ENCODE measurements at places on chromosomes 6 and 20.
A peak's percentile ranks its signal among the peaks of the same experiment; 100 is the strongest.

DNA sequence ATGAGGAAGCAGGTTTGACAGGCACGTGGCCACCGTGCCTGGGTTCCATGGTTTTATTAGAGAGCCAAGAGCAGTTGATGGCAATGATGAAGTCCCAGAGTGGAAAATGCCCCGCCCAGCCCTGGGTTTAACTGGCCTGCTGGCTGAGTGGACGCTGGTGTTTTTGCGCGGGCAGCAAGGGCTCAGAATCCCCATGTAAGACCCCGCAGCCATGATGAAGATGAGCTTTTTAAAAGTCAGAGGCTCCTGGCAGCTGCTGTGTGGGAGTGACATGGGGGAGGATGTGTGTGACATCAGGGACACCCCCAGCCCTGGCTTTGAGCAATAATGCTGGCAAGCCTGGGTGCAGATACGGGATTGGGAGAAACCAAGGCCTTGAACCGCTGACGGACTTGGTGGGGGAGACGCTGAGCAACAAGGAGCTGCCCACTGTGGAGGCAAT is 33.0 kb upstream of the SLCO4A1 start:
- DNase-seq: no peak

DNA sequence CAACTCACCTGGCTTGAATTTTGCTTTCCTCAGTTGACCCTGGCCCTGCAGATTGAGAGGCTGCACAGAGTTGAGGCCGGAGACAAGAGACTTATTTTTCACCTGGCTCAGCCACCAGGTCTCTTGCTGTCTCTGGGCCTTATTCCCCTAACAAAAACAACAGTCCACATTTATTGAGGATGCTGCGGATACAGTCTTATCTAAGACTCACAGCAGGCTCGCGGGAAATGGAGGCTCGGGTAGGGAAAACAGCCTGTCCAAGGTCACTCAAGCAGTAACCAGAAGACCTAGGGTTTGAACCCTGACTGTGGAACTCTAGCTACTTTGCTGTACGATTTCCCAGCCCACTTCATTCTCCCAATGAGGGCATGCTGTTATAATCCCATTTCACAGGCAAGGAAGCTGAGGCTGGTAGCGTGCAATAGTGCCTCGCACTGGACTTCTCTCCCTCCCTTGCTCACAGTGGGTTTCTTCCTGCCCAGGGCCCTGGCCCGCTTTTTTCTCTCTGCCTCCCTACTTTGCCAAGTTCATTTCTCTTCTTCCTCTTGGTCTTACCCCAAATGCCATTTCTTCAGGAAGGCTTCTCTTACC is 57.7 kb downstream of the RBM38 start:
- no peak for DNase-seq

DNA sequence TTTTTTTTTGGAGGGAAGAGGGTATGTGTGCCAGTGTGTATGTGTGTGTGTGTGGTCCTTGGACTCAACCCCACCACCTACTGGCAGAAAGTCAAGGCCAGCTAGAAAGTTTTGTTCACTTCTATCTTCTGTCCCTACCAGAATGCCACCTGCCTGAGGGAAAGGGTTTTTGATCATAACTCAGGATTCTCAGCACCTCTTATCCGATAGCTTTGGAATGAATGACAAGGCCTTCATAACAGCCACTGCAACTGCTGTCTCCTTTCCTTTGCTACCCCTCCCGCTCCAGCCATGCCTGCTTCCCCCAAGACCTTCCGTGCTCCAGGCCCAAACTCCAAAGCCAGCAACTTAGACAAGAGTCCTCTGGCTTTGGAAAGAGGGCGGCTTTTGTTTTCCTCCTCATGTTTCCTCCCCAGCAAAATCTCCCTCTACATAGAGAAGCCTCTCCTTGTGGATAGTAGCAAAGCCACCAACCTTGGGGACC is 18.7 kb downstream of the BTN3A1 start:
- peak; percentile 52 for DNase-seq

- peak; percentile 55 for DNase-seq
Observed at GRCh38 chr6:165231581-165232561, 77.5 kb downstream of the C6orf118 start.

- no peak for DNase-seq
Observed at GRCh38 chr6:37646986-37647764, 50.5 kb downstream of the MDGA1 start.

- no peak for DNase-seq
Observed at GRCh38 chr20:59828125-59829053, 105.0 kb downstream of the SYCP2 start.

DNA sequence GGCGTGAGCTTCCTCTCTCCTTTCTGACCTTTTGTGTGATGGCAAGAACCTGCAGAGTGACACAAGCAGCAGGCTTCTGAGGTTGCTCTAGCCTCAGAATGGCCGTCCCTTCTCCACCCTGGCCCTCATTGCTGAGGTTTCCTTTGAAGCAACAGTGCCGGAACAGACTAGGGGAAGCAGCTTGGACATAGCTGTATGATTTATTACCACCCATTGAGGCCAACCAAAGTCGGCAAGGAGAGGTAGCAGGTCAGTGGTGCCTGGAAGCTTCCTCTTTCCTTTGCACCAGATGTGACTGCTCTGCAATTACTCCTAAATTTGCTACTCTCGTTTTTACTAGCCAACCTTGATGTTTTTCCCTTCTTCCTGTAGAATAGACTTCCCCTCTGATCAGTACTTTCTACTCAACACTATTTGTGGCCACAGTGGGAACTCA is 31.4 kb downstream of the PTPN1 start:
- DNase-seq: peak; percentile 31

DNA sequence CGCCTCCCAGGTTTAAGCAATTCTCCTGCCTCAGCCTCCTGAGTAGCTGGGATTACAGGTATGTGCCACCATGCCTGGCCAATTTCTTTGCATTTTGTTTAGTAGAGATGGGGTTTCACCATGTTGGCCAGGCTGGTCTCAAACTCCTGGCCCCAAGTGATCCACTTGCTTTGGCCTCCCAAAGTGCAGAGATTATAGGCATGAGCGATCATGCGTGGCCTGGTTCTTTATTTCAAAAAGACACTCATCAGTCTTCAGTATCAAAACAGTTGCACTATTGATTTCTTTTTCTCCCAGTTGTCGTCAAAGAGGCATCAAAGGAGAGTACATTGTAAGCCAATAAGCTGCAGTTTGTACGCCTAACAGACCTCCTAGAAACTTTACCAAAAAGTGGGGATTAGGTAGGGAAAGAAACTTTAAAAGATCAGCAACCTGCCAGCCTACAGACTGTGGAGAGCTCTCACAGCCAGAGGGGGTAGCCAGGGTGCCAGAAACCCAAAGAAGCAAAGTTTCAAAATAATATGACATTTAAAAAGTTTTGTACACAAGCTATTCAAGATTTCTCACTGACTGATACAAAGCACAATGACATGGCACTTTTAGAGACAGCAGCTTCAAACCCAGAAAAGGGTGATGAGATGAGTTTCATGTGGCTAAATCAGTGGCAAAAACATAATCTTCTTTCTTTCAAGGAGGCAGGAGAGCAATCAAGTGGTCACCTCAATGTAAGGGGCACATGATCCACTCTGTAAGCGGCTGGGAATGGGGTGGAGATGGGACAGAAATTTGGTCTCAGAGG is 83.0 kb upstream of the RALY start:
- no peak for DNase-seq

- DNase-seq: no peak
Observed at GRCh38 chr20:10502098-10502526, 67.0 kb downstream of the SLX4IP start.

DNA sequence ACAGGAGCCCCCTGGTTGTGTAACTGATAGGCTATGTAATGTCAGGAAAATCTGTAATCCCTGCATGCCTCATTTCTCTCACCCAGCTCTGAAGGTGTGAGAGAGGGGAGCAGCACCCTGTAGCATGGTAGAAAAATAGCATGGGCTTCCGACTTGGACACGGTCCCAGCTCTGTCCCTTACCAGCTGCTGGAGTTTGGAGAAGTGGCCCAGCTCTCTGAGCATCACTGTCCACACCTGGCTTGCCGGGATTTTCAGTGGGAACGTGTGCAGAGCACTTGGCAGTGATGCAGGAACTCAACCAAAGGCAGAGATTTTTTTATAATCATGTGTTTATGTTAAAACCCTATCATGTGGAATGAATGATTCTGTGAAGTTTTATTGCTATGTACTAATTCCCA is 34.6 kb downstream of the STK35 start:
- no peak for DNase-seq

DNA sequence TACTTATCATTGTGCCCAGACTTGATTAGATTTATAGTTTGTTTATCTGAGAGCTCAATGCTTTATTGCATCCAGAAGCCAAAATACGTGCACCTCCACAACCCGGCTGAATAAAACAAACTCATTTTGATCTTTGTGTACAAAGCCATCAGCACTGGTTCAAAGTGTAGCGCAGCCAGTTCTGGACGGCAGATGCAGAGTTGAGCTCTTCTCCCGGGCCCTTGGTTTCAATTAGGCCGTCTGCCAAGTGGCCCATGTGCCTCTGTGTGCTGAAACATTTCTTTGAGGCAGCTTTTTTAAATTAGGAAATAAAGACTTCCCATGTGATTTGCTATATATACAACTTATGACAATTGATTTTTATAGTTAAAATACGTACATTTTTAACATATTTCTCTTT is 96.2 kb upstream of the RSPO3 start:
- no peak for DNase-seq

DNA sequence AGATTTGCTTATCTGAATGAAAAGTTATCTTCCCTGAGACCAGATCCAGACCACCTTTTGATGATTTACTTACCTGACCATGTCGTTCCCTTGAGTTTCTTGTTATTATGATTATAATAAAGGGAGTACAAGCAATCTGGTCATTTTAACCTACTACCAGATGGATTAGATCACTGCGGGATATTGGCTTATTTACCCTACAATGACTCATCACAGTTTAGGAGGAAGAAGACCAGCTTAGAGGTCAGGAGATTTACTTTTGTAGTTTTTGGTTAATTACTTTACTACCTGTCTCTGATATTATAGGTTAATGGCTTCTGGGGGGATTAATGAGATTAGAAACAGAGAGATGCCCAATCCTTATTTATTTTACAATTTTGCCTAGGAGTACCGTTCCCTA is 10.7 kb downstream of the PKIB start:
- peak; percentile 52 for DNase-seq

GRCh38 chr6:169243661-169244060 is 10.0 kb downstream of the THBS2 start:
- DNase-seq: no peak

- peak; percentile 9 for DNase-seq
Observed at GRCh38 chr20:39268981-39269461, 306.9 kb downstream of the DHX35 start.

DNA sequence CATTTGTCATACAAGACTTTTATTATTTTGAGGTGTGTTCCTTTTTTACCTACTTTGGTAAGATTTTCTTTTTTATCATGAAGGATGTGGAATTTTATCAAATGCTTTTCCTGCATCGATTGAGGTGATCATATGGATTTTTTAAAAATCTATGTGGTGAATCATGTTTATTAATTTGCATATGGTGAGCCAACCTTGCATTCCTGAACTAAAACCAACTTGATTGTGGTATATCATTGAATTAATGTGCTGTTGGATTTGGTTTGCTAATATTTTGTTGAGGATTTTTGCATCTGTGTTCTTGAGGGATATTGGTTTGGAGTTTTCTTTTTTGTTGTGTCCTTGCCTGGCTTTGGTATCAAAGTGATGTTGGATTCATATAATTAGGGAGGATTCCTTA is 848.1 kb upstream of the EYS start:
- DNase-seq: no peak

DNA sequence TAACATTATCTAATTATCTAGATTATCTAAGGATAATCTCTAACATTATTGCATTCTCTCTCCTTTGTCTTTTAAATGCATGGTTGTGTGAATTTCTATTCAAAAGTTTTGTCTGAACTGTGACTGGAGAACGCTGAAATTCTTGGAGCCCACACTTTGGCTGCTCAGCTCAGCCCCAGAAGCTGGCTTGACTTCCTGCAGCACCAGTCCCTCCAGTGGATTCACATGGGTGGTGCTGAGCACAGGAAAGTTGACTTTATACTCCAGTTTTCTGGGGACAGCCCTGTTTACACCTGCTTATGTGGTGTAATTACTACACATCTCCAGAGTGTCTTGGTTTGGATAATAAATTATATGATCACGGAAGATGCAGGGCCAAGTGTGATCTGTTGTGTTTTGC is 255.1 kb upstream of the NOX3 start:
- no peak for DNase-seq

- DNase-seq: no peak
Observed at GRCh38 chr6:37877373-37878149, 58.0 kb downstream of the ZFAND3 start.

DNA sequence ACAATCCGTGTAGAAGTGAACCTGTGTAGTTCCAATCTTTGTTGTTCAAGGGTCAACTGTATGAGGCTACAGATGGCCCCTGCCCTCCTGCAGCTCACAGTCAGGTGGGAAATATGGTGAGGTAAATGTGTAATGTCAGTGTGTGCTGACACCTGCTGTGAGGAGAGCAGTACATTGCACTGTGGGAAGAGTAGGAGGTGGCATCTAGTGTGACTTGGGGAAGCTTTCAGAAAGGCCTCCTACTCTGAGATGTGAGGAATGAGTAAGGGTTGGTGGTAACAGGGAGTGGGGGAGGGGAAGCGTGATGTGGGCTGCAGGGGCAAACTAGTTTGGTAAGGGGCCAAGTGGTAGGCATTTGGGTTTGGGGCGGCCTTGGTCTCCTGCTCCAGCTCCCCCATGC is 188.8 kb downstream of the FARS2 start:
- no peak for DNase-seq

GRCh38 chr6:116971959-116972358 is 94.9 kb downstream of the RFX6 start:
- DNase-seq: peak; percentile 23

GRCh38 chr6:141675957-141676356 is 456.8 kb upstream of the GJE1 start:
- no peak for DNase-seq

GRCh38 chr6:19811397-19812079 is 25.6 kb upstream of the ID4 start:
- DNase-seq: no peak

DNA sequence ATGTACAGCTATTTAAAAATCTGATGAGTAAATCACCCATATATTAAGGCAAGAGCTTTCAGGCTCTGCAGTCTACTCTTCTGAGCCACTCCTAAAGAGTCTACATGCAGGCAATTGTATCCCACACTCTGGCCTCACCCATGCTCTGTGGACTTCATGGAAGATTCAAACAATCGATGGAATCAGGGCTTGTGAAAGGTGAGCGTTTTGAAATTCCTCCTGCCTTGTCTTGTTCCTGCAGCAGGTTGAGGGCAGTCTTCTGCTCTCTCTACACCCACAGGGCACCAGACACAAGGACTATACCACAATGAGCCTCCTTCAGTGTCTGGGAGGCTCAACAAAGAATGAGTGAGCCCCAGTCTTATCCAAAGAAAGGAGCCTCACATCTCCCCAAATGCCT is 51.1 kb downstream of the TBC1D7 start:
- DNase-seq: no peak
